ENCODE measurements at places on chromosomes 7 and 10. TPM values are rescaled to one million over a fixed set of nuclear protein-coding genes. Genes with fewer than 3 reads are reported as not detected.

- no peaks in the 10 kb centered on the region for H3K27me3 ChIP-seq
- no peak for DNase-seq
- peak overlapping the region; percentile 94 for H3K27ac ChIP-seq
Measured at GRCh38 chr7:105268056-105268455, 120.7 kb downstream of the SRPK2 start.

GRCh38 chr7:2477447-2478398 is 1.5 kb upstream of the GRIFIN start:
- DNase-seq = peak; percentile 48
- H3K4me1 ChIP-seq = peaks cover 3% of the 10 kb centered on the region
- no peak overlapping the region for H3K27ac ChIP-seq
- no peaks in the 10 kb centered on the region for H3K27me3 ChIP-seq

GRCh38 chr10:5876181-5876768 is 13.4 kb downstream of the ANKRD16 start:
- peaks cover 8% of the 10 kb centered on the region for H3K4me1 ChIP-seq
- no peak for DNase-seq
- H3K27ac ChIP-seq = no peak overlapping the region
- H3K27me3 ChIP-seq = no peaks in the 10 kb centered on the region
- no peak overlapping the region for H3K4me3 ChIP-seq

GRCh38 chr7:51040787-51041186 is 258.1 kb upstream of the GRB10 start:
- no peak for DNase-seq
- H3K27me3 ChIP-seq = peaks cover 41% of the 10 kb centered on the region
- H3K4me3 ChIP-seq = no peak overlapping the region
- no peaks in the 10 kb centered on the region for H3K4me1 ChIP-seq
- H3K27ac ChIP-seq = no peak overlapping the region

- H3K4me3 ChIP-seq = no peak overlapping the region
- H3K27ac ChIP-seq = peak overlapping the region; percentile 4
- peaks cover 18% of the 10 kb centered on the region for H3K4me1 ChIP-seq
- no peaks in the 10 kb centered on the region for H3K36me3 ChIP-seq
- DNase-seq = no peak
- H3K27me3 ChIP-seq = no peaks in the 10 kb centered on the region
Measured at GRCh38 chr7:55432939-55433784, 68.0 kb downstream of the LANCL2 start.

- H3K4me3 ChIP-seq = no peak overlapping the region
- no peak for DNase-seq
- peaks cover 11% of the 10 kb centered on the region for H3K36me3 ChIP-seq
- H3K27ac ChIP-seq = no peak overlapping the region
- no peaks in the 10 kb centered on the region for H3K27me3 ChIP-seq
- peaks cover 12% of the 10 kb centered on the region for H3K4me1 ChIP-seq
Measured at GRCh38 chr10:72095195-72095594, 6.8 kb upstream of the SPOCK2 start.

GRCh38 chr7:151795168-151795811 is 81.6 kb downstream of the PRKAG2 start:
- H3K27ac ChIP-seq = peak overlapping the region; percentile 84
- peak; percentile 38 for DNase-seq
- H3K36me3 ChIP-seq = no peaks in the 10 kb centered on the region
- peaks cover 31% of the 10 kb centered on the region for H3K4me1 ChIP-seq
- peak overlapping the region; percentile 76 for H3K4me3 ChIP-seq

- DNase-seq = no peak
- peak overlapping the region; percentile 81 for H3K27ac ChIP-seq
- peaks cover 10% of the 10 kb centered on the region for H3K36me3 ChIP-seq
- H3K4me1 ChIP-seq = peaks cover 22% of the 10 kb centered on the region
- H3K4me3 ChIP-seq = peak overlapping the region; percentile 86
Measured at GRCh38 chr7:17401791-17402627, 103.6 kb downstream of the AHR start.

DNA sequence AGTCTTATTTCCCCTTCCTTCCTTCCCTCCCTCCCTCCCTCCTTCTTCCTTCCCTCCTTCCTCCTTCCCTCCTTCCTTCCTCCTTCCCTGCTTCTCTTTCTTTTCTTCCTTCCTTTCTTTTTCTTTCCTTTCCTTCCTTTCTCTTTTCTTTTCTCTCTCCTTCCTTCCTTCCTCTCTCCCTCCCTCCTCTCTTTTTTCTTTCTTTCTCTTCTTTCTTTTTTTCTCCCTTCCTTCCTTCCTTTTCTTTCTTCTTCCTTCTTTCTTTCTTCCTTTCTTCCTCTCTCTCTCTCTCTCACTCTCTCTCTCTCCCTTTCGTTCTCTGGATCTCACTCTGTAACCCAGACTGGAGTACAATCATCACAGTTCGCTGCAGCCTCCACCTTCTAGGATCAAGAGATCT is 6.2 kb downstream of the TMEM130 start:
- peaks cover 2% of the 10 kb centered on the region for H3K4me1 ChIP-seq
- H3K27me3 ChIP-seq = peaks cover 8% of the 10 kb centered on the region
- peaks cover 2% of the 10 kb centered on the region for H3K36me3 ChIP-seq
- no peak for DNase-seq
- H3K4me3 ChIP-seq = no peak overlapping the region
- no peak overlapping the region for H3K27ac ChIP-seq

DNA sequence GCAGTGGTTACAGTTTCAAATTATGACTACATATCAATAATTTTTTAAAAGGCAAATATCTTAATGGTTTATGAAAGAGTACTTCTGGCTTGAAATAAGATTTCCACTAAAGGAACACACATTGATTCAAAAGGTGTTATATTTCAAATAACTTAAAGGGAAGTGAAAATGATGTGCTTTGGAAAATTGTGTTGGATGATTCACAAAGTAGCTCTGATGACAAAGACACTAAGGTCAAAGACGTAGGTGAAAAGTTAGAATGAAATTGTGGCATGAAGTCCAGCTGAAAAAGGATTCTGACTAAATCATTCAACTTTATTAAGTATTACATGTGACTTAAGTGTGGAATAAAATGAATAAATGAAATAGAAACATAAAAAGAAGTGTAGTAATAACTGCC is 20.8 kb upstream of the OR2A5 start:
- no peak overlapping the region for H3K4me3 ChIP-seq
- no peak overlapping the region for H3K27ac ChIP-seq

GRCh38 chr7:71925663-71926062 is 486.5 kb downstream of the CALN1 start:
- DNase-seq = no peak
- H3K27me3 ChIP-seq = no peaks in the 10 kb centered on the region
- no peaks in the 10 kb centered on the region for H3K4me1 ChIP-seq
- no peaks in the 10 kb centered on the region for H3K36me3 ChIP-seq
- no peak overlapping the region for H3K4me3 ChIP-seq

GRCh38 chr10:70690589-70690988 is 18.3 kb downstream of the ADAMTS14 start:
- no peak overlapping the region for H3K27ac ChIP-seq
- DNase-seq = no peak

- no peak overlapping the region for H3K4me3 ChIP-seq
- H3K36me3 ChIP-seq = peaks cover 7% of the 10 kb centered on the region
- no peak overlapping the region for H3K27ac ChIP-seq
- peaks cover 7% of the 10 kb centered on the region for H3K4me1 ChIP-seq
Measured at GRCh38 chr10:88243836-88244730, 339.0 kb downstream of the RNLS start.

- no peaks in the 10 kb centered on the region for H3K4me1 ChIP-seq
- H3K4me3 ChIP-seq = no peak overlapping the region
- no peak for DNase-seq
- H3K36me3 ChIP-seq = no peaks in the 10 kb centered on the region
- no peak overlapping the region for H3K27ac ChIP-seq
- peaks cover 7% of the 10 kb centered on the region for H3K27me3 ChIP-seq
Measured at GRCh38 chr10:9469663-9470205, 1415.2 kb downstream of the GATA3 start.

GRCh38 chr10:58087896-58088295 is 179.8 kb downstream of the IPMK start:
- H3K4me1 ChIP-seq = no peaks in the 10 kb centered on the region
- no peak for DNase-seq
- no peak overlapping the region for H3K4me3 ChIP-seq
- H3K36me3 ChIP-seq = no peaks in the 10 kb centered on the region

GRCh38 chr7:13904689-13905088 is 84.8 kb downstream of the ETV1 start:
- H3K4me1 ChIP-seq = peaks cover 17% of the 10 kb centered on the region
- H3K36me3 ChIP-seq = no peaks in the 10 kb centered on the region
- H3K27me3 ChIP-seq = no peaks in the 10 kb centered on the region
- DNase-seq = no peak

DNA sequence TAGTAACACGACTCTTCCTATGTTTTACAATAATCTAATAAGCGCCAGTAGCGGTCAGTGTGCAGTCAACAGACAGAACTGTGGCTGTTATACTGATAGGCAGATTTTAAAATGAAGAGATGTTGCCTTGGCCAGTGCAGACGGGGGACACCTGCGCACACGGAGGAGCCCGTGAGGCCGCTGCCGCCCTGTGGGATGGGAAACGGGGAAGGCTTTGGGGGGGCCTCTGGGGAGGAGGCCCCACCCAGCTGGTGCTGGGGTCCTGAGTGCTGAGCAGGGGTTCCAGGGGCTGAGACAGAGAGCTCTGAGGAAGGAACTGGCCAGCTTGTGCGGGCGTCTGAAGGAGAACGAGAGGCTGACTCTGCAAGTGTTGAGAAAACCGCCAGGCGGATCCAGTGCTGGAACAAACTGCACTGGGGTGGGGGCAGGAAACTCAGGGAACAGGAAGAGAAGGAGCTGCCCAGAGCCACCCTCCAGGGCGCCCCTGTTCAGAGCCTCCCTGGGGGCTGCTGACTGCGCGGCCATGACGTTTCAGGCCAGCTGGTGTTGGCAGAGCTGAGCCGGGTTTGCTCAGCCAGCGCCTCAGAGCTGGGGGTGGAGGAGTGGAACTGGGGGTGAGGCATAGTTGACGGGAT is 426.4 kb downstream of the TCERG1L start:
- no peak overlapping the region for H3K27ac ChIP-seq
- DNase-seq = no peak

DNA sequence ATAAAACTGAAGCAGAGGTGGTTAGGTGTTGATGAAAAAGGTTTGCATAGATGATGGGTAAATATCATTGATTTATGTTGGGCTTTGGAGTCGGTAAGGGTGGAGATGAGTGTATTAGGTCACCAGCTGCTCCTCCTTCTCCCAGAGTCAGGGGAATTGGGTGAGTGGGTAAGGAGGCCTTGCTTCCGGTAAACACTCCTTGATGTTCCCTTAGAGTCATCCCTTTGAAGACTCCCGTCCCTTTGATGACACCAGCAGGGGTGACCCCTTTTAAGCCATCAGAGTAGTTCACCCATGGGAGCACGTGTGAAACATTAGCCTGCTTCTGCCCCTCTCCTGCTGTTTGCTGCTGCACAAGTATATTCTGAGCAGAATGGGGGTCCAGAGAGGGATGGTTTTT is 92.2 kb upstream of the DKK1 start:
- no peaks in the 10 kb centered on the region for H3K4me1 ChIP-seq
- peaks cover 6% of the 10 kb centered on the region for H3K27me3 ChIP-seq
- no peak overlapping the region for H3K4me3 ChIP-seq
- no peak overlapping the region for H3K27ac ChIP-seq
- no peaks in the 10 kb centered on the region for H3K36me3 ChIP-seq

DNA sequence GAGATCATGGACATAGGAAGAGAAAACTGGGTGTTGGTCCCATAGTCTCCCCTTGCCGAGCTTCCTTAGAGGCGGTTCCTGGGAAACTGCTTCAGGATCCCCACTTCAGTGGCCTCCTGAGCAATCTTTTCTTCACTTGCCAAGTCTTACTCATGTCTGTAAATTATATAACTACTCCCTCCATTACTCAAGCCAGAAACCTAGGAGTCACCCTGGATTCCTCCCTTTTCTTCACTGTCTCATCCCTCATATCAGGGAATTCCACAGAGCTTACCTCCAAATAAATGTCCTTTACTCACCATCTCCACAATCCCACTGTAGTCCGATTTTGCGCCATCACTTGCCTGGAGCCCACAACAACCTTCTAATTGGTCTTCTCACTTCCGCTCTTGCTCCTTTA is 29.1 kb upstream of the TRUB1 start:
- H3K27ac ChIP-seq = no peak overlapping the region
- H3K36me3 ChIP-seq = no peaks in the 10 kb centered on the region
- DNase-seq = no peak
- peaks cover 15% of the 10 kb centered on the region for H3K27me3 ChIP-seq
- H3K4me3 ChIP-seq = no peak overlapping the region

- no peak for DNase-seq
- H3K4me3 ChIP-seq = no peak overlapping the region
- H3K27me3 ChIP-seq = no peaks in the 10 kb centered on the region
- no peaks in the 10 kb centered on the region for H3K4me1 ChIP-seq
Measured at GRCh38 chr7:20249920-20250319, 32.7 kb upstream of the MACC1 start.

DNA sequence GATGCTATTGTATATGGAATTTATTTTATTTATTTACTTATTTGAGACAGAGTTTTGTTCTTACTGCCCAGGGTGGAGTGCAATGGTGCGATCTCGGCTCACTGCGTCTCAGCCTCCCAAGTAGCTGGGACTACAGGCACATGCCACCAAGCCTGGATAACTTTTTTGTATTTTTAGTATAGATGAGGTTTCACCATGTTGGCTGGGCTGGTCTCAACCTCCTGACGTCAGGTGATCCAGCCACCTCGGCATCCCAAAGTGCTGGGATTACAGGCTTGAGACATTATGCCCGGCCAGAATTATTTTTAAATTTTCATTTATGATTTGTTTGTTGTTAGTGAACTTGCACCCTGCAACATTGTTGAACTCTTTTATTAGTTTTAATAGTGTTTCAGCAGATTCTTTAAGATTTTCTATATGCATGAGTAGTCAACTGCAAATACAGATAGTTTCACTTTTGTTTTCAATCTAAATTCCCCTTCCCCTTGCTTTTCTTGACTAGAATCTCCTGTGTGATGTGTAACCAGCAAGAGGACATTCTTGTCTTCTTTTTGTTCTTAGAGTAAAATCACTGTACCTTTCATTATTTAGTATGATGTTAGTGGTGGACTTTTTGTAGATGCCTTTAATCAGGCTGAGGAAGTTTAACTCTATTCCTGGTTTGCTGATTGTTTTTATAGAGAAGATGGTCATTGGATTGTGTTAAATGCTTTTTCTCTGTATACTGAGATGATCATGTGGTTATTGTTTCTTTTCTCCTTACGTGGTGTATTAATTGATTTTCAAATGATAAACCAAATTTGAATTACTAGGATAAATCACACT is 27.8 kb downstream of the ZNF33A start:
- H3K27me3 ChIP-seq = no peaks in the 10 kb centered on the region
- H3K36me3 ChIP-seq = peaks cover 15% of the 10 kb centered on the region

INSIG1 gene
- total RNA-seq = 53.3 TPM

ASIC3 gene
- 9.1 TPM for total RNA-seq

ST8SIA6 gene
- 4.1 TPM for total RNA-seq

PRSS37 gene
- not detected for total RNA-seq

NOD1 gene
- total RNA-seq = 15.7 TPM

HOXA9 gene
- not detected for total RNA-seq

PLXDC2 gene
- 11.8 TPM for total RNA-seq

INHBA gene
- total RNA-seq = not detected

GPR146 gene
- total RNA-seq = 22.2 TPM

ZCWPW1 gene
- 5.1 TPM for total RNA-seq

AHCYL2 gene
- 13.4 TPM for total RNA-seq

POMZP3 gene
- total RNA-seq = 14.6 TPM

GRK5 gene
- 13.9 TPM for total RNA-seq
